Mesothelial cell of epicardium (in vitro differentiated cells): ENCODE measurements at places on chromosomes 6 and 20.

DNA sequence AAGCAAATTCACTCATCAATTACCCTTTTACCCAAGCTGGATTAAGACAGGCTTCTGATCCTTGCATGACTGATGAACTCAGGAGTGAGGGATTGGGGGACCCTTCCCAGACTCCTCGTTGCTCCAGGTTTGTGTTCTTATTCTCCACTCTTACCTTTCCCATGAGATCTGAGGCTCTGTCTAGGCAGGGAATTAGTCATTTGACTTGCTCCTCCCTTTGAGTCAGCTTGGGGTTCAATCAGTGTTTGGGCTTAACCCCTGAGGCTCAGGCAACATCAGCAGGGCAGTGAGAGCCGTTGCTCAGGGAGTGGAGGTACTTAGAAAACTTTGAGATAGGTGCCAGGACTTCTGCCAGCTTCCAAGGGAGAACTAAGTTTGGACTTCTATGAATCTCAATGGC is 20.7 kb upstream of the TOX2 start:
- no peak for DNase-seq

- no peak for DNase-seq
Observed at GRCh38 chr6:20112241-20112640, 100.0 kb downstream of the MBOAT1 start.

DNA sequence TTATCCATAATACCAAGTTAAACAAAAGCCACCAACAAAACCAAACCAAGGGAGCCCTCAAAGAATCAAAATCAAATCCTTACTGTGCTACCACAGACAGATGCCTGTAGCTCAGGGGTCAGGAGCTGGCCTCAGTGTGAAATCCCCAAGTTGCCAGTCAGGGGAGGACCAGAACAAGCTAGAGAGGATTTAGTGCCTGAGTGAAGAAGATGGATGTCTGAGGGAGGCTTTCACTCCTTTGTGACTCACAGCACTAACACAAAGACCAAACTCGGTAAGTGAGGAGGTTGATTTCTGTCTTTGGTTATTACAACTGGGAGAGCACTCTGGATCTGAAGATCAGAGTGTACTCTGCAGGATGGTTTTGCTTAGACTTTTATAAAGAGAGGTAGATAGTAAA is 189.9 kb upstream of the ZNF184 start:
- DNase-seq, result no peak

DNA sequence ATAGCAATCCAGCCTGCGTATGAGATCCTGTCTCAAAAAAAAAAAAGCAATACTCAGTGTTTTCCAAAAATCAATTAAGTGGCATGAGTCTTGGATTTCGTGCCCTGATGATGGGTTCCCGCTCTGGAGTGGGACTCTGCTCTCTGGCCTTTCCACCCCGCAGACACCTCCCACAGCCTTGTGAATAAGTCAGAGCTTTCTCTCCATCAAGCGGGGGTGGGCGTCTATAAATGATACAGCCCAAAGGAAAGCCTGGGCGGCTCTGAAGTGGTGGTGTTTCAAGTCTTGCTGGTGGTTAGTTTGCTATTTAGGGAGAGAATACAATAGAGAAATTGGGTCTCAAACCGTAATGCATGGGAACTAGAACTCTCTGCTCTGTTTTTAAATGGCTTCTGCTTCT is 52.5 kb upstream of the TAGAP start:
- DNase-seq, result no peak

GRCh38 chr6:33744895-33745546 is 1.7 kb downstream of the IP6K3 start:
- no peak for DNase-seq

DNA sequence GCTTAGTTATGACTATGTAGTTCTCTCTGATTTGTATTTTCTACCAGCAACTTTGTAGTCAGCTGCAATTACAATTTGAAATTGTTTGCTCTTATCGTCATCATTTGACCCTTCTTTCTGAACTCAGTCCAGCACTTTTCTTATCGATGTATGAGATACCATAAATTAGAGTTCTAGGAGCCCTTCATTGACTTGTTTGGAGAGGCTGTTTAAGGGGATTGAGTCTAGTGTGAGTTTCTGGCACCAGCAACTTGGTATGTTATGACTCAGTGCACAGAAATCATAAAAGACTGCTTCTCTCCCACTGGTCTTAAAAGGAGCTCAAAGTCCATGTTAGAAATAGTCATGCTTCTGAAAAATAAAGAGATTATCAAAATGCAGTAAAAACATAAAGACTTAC is 190.3 kb downstream of the TENT5A start:
- DNase-seq, result no peak

DNA sequence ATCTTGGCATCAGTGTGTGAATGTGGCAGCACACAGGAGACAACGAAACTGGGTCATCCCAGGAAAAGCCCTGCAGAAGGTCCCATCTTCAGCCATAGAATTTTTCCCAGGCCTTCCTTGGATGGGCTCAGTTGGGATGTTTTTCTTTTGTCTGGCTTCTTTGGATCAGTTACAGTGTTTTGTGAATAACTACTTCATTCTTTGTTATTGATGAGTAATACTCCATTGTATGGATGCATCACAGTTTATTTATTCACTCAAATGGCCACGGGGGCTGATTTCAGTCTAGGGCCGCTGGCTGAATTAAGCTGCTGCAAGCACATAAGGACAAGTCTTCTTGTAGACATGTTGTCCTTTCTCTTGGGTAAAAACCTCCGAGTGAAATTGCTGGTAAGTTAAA is 81.3 kb upstream of the CD93 start:
- no peak for DNase-seq

GRCh38 chr6:127201321-127201720 is 65.3 kb upstream of the RNF146 start:
- no peak for DNase-seq

DNA sequence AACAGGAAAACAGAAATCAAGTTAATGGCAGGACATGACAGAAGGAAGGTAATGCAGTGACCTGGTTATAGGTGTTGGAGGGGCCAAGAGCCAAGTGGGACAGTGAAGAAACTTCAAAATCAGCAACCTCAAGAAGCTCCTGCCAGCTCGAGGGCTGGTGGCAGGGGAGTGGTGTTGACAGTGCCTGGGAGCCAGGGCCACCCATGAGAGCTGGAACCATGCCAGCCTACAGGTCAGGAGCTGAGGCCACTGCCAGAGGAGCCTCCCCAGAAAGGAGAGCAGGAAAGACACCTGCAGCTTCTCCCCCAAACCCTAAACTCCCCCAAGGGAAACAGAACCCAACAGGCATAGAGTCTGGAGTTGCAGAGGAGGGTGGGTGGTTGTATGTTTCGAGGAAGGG is 262.1 kb downstream of the LRFN2 start:
- no peak for DNase-seq

DNA sequence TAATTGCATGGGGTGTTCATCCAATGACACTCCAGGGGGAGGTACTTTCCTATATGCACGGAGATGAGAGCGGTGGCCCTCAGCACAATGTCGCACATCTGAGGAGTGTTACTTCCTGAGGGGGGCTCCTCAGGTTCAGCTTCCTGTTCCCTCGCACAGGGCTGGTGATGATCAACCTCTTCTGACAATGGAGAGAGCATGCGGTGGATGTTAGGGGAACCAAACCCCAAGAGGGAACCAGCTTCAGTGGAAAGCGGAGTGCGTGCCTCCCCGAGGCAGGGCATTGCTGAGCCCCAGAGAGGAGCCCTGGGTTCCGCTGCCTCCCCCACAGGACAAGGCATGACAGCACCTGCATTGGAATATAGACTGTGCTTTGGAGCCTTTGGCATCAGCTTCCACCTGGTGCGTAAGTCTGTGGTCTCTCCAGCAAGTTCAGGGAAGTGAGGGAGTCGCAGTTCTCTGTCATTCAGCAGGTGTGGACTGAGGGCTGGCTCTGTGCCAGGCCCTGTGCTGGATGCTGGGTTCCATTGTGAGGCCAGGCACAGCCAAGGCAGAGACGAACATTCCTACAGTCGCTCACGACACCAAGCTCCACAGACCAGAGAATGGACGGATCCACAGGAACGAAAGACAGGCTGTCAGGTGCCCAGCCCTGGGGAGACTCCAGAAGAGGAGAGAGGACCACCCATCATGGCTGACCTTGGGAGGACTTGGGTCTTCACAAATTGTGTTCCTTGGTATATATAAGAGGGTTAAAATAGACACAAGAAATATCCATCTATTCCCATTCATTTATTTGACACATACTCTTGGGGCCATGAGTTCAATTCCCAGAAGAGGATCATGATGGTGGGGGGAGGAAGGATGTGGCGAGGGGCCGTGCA is 3.9 kb upstream of the ZNF831 start:
- no peak for DNase-seq

DNA sequence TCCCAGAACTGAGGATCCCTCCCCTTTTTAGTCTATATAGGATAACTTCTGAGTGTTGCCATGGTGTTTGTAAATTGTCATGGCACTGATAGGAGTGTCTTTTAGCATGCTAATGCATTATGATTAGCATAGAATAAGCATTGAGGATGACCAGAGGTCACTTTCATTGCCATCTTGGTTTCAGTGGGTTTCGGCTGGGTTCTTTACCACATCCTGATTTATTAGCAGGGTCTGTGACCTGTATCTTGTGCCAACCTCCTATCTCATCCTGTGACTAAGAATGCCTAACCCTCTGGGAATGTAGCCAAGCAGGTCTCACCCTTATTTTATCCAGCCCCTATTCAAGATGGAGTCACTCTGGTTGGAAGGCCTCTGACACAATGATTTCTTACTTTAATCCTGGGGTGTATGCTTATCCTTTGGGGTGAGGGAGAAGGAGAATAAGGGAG is 19.6 kb downstream of the WFDC2 start:
- no peak for DNase-seq

DNA sequence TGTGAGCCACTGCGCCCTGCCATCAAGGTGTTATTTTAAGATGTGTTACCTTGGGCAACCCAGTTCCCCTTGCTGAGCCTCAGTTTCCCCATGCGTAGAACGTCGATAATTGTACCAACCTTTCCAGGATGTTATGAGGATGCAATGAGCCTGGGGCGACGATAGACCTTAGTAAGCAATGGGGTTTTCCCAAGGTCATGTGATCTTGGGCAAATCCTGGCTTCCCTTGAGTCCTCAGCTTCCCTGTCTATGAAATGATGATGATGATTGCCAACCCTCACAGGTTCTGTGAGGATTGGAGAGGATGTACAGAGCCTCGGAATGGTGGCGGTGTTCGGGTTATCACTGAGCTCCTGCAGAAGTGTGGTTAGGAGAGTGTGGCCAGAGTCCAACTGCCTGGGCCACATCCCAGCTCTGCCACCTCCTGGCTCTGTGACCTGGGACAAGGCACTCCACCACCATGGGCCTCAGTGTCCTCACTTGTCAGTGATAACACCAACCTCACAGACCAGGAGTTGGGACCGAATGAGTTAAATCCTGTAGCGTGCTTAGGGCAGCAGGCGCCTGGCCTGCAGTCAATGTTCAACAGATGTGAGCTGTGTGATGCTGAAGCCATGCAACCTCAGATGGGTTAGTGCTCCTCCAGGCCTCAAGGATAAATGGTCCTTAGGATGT is 23.4 kb downstream of the SIRPA start:
- no peak for DNase-seq

- DNase-seq, result no peak
Observed at GRCh38 chr20:20711413-20711812, 1.0 kb downstream of the RALGAPA2 start.

DNA sequence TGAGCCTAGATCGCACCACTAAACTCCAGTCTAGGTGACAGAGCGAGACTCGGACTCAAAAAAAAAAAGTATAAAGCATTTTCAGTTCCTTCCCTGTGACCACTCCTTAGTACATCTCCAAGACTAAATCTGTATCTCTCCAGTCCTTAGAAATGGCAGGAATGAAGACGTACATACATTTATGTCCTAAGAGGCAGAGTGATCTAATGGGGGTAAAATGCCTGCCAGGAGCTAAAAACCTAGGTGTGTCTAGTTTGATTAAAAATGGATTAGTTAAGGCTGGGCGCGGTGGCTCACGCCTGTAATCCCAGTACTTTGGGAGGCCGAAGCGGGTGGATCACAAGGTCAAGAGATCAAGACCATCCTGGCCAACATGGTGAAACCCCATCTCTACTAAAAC is 70.4 kb downstream of the ALDH5A1 start:
- DNase-seq, result no peak

DNA sequence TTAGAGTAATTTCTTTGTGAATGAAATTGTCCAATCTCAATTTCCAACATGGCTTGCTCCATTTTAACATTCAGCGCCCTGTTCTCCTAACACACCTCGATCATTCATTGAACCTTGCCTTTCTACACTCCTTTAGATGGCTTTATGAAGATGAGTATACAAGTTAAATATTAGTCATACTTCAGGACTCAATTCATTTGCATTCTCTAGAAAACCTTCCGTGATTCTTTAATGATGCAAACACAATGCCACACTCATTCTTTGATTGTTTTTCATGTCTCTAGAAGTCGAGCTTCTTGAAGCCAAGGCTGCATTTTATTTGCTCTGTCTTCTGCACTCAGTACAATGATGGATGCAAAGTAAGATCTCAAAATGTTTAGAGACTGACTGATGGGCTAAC is 641.2 kb downstream of the DOK5 start:
- no peak for DNase-seq

- DNase-seq, result no peak
Observed at GRCh38 chr6:68114463-68115047, 520.5 kb upstream of the ADGRB3 start.

DNA sequence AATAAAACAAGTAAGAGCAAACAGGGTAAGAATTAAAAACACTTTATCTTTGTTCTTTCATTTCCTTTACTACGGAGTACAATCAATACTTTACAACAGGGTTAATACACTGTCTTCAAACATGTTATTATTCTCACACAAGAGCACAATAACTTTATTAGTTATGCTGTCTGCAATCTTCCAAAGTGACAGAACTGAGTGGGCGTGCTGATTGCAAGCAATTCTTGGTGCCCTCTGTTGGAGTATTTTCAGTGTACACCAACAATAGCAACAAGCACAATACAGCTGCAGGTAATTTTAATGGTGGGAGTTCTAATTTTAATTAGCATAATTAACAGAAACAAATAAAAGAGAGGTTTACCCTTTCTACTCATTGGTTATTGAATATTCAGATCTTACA is 33.9 kb upstream of the PTPRK start:
- no peak for DNase-seq

DNA sequence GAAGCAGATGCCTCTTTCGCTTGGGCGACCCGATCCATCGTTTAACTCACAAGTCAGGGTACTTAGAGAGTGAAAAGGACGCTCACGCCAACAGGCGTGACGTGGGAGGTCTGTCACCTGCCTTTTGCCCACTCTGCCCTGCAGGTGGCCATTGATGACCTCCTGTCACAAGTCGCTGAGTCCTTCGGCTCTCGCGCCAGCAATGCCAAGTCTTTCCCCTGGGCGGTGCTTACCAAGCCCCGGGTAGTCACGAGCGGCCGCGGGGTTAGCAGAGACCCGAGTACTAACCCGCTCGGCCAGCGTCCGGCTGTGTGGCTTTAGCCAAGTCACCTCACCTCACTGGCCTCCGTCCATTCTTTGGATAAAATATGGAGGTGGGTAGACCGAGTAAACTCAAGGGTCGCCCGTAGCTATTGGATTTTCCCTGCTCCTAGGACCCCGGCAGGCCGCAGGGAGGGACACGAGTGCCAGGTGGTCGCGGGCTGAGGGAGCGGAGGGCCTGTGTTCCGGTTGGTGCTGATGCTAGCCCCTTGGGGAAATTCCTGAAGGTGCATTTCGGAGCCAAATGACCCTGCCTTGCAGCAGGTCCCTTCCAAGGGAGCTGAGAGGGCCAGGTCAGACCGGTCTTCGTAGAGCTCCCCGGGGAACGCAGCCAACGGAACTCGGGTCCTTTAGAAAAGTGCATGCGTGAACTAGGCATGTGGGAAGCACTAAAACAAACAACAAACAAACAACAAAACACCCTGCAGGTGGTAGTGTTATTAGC is 668 bp downstream of the PKIB start:
- DNase-seq, result no peak

GRCh38 chr6:19664878-19665612 is 172.1 kb upstream of the ID4 start:
- DNase-seq, result no peak
